Amygdala (tissue), 56 donors: ENCODE measurements at places on chromosomes 3 and 15.

DNA sequence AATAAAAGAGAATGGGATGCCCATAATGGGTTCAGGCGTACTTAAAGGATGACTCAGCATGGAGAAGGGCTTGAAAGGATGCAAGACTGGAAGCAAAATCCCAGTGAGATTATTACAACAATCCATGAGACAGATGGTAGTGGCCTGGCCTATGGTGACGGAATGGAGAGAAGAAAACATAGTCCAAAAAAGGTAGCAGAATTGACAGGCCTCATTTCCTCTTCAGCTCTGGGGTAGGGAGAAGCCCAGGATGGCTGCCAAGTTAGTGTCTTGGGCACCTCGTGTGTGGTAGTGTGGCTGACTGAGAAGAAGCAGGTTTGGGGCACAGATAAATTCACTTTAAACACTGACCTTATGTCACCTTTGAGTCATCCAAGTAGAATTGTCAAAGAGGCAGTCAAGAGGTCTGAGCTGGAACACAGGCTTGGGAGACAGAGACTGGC lies 18.1 kb downstream of the MB21D2 start:
- DNase-seq = no peak

DNA sequence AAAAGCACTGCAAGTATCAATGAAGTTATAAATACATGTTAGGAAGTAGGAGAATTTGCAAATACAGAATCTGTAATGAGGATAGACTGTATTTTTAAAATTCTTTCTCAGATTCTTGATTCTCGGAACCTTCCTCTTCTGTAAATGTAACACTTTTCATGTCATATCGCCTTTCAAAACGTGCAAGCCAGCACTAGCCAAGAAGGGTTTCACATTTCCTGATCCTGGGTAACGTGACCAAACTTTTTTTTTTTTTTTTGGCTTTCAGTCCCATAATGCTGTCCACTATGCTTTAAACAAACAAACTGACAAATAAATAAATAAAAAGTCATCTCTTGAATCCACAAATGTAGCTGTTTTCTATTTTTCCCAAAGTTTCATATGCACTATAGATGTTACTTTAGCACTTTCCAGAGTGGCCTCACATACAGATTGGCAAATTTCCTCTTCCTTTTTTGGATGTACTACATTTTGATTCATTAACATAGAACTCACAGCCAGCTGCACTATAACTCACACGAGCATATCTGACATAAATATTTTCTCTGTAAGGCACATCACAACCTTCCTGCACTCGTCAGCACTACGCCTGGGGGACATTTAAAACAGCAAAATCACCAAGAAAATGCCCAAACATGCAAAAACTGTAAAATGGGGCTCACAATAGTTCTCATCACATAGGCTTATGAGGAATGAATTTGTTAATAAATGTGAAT lies 208.1 kb downstream of the OSBPL10 start:
- DNase-seq = no peak

DNA sequence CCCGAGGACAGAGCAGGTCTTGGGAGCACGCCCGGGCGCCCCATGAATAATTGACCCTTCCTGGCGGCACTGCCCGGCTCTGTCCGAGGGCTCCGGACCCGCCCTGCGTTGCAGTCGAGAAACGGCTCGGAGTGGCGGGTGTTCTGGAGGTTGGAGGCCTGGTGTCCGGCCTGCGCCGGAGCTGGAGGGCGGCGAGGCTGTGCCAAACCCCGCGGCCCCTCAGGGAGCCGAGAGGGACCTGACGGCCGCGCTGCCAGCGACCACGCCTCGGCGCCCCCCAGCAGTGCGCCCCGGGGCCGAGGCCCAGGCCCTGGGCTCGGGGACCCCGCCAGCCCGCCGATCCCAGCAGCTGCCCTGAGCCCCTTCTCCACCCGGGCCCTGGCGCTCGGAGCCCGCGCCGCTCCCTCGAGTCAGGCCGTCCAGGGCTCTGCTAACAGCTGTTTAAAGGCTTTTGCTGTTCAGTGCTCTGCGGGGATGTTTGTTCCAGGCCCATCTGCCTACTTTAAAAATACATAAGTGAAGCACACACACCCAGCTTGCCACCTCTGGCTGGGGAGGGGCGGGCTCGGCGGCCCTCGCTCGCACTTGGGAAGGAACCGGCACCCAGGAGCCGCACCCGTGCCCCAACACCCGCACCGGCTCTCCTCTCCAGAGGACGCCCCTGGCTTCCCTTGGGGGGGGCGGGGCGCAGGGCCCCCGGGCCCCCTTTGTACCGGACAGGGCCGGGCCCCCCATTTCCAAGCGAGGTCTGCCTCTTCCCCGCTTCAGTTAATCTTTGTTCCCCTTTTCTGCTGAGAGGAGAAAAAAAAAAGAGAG lies 730 bp upstream of the ZNF710 start:
- no peak for DNase-seq

DNA sequence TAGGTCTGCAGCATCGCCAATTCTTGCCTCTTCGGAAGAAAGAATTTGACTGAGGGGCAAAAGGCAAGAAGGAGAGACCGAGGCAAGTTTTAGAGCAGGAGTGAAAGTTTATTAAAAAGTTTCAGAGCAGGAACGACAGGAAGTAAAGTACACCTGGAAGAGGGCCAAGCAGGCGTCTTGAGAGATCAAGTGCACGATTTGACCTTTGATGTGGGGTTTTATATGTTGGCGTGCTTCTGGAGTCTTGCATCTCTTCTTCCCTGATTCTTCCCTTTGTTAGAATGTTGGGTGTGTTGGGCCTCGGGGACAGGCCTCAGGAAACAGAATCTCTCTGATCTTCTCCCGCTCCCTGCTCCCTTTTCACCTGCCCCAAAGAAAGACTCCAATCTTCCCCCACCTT lies 40.6 kb upstream of the FLNB start:
- no peak for DNase-seq

DNA sequence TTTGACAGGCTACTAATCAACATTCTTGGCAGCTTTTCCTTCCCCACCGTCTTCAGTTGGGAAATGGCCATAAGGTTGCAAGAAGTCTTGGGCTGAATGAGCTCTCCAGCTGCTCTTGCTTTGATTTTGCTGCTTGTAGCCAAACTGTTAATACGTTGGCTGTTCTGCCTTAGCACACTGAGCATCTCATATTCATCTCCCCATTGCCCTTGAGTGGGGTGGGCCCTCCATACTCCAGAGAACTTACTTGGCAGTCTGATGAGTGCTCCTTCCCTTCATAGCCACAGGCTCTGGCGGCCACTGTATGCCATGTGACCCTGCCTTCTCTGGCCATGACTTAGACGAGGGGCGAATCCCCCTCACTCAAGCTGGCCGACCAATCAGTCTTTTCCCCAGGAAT lies 25.8 kb upstream of the PAQR5 start:
- no peak for DNase-seq

- no peak for DNase-seq
Measured at GRCh38 chr3:25029820-25030219, 398.2 kb upstream of the RARB start.

DNA sequence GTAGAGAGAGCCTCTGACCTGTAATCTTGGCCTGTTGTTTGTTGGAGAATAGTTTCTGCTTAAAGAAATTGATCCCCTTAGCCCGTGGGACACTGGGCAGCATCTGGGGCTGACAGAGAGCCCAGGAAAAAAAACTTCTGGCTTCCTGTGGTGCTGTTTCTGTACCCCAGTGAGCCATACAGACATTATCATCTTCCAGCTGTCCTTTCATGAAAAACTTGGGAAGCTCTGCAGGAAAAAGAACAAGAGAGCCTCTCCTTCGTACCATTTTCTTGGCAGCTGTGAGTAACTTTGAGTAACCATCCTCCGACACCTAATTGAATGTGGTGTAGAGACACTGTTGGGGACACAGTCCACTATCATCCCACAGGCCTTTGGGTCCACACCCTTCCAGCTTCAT lies 333.0 kb downstream of the SHQ1 start:
- DNase-seq = no peak

- DNase-seq = no peak
Measured at GRCh38 chr15:69974321-69974720, 123.4 kb downstream of the TLE3 start.
